ENCODE measurements at places on chromosomes 5 and 9. TPM values are rescaled to one million over a fixed set of nuclear protein-coding genes. Genes with fewer than 3 reads are reported as not detected.
A peak's percentile ranks its signal among the peaks of the same experiment; 100 is the strongest.

GRCh38 chr5:72459089-72459661 is 48.0 kb downstream of the ZNF366 start:
- no peaks in the 10 kb centered on the region for H3K27me3 ChIP-seq
- no peaks in the 10 kb centered on the region for H3K36me3 ChIP-seq
- peaks cover 19% of the 10 kb centered on the region for H3K4me1 ChIP-seq
- H3K4me3 ChIP-seq = no peak overlapping the region
- DNase-seq = no peak
- peak overlapping the region; percentile 19 for H3K27ac ChIP-seq

DNA sequence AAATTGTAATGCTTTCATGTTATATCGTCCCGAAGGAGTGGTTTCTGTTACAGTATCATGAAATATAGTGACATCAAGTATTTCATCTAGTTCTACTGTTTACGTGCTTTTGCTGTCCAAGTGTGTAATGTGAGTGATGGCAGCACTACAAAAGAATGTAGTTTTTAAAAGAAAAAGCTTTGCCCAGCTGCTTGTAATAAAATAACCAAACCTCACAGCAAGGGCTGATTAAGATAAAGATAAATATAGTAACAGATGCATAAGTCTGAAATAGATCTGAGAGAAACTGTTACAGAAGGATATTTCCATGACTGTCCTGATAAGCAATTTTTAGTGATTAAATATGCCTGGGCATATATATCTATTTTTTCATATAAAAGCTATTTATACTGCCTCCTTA is 106.4 kb downstream of the AUH start:
- H3K36me3 ChIP-seq = no peaks in the 10 kb centered on the region
- H3K4me3 ChIP-seq = no peak overlapping the region
- no peak for DNase-seq
- peaks cover 20% of the 10 kb centered on the region for H3K4me1 ChIP-seq
- H3K27ac ChIP-seq = peak overlapping the region; percentile 69
- no peaks in the 10 kb centered on the region for H3K27me3 ChIP-seq

- H3K27ac ChIP-seq = no peak overlapping the region
- H3K4me3 ChIP-seq = peak overlapping the region; percentile 97
- peaks cover 12% of the 10 kb centered on the region for H3K4me1 ChIP-seq
- no peaks in the 10 kb centered on the region for H3K27me3 ChIP-seq
- DNase-seq = no peak
Measured at GRCh38 chr5:138179277-138179857, 455 bp downstream of the KIF20A start.

- H3K27ac ChIP-seq = no peak overlapping the region
- no peak overlapping the region for H3K4me3 ChIP-seq
- H3K36me3 ChIP-seq = no peaks in the 10 kb centered on the region
- no peak for DNase-seq
- H3K4me1 ChIP-seq = no peaks in the 10 kb centered on the region
- no peaks in the 10 kb centered on the region for H3K27me3 ChIP-seq
Measured at GRCh38 chr9:114431003-114431402, 43.2 kb upstream of the AKNA start.

- H3K27ac ChIP-seq = no peak overlapping the region
- H3K36me3 ChIP-seq = no peaks in the 10 kb centered on the region
- no peak overlapping the region for H3K4me3 ChIP-seq
- H3K4me1 ChIP-seq = no peaks in the 10 kb centered on the region
- no peaks in the 10 kb centered on the region for H3K27me3 ChIP-seq
Measured at GRCh38 chr9:115494393-115494792, 376.4 kb upstream of the TNC start.

HAPLN1 gene
- polyA plus RNA-seq = not detected

All from psoas muscle (tissue), 8 donors.